Stimulated activated CD8-positive, alpha-beta memory T cell treated with anti-CD3 and anti-CD28 coated beads, Interleukin-4, amount 100 ng/mL, for 1 hour (primary cell): ENCODE measurements at places on chromosomes 4 and X.

DNA sequence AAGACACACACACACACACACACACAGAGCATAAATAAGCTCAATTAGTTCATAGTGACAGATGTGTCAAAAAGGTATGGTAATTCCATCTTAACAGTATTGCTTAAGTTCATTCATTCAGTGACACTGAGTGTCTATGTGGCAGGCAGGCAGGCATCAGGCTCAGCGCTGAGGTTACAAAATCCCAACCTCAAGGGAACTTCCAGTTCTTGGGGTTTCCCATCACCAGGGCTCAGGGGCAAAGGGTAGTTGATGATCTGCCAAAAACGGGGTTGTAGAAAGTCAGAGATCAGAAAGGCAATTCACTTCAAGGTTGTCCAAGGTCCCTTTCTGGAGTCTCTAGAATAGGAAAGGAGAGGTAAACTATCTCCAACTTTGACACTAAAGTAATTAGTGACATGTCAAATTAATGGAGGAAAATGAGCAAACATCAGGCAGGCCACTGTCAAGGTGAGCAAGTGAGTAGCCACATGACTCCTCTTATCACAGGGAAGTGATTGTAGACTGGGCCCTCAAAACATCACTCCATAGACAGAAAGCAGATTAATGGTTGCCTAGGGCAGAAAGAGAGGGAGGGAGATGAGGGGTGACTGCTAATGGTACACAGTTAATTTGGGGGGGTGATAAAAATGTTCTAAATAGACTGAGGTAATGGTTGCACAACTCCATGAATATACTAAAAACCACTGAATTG is 41.8 kb downstream of the GPC4 start:
- DNase-seq, result no peak

GRCh38 chrX:18291006-18291545 is 63.4 kb downstream of the SCML2 start:
- no peak for DNase-seq

- DNase-seq, result no peak
Measured at GRCh38 chr4:173924561-173924960, 358.9 kb downstream of the FBXO8 start.

DNA sequence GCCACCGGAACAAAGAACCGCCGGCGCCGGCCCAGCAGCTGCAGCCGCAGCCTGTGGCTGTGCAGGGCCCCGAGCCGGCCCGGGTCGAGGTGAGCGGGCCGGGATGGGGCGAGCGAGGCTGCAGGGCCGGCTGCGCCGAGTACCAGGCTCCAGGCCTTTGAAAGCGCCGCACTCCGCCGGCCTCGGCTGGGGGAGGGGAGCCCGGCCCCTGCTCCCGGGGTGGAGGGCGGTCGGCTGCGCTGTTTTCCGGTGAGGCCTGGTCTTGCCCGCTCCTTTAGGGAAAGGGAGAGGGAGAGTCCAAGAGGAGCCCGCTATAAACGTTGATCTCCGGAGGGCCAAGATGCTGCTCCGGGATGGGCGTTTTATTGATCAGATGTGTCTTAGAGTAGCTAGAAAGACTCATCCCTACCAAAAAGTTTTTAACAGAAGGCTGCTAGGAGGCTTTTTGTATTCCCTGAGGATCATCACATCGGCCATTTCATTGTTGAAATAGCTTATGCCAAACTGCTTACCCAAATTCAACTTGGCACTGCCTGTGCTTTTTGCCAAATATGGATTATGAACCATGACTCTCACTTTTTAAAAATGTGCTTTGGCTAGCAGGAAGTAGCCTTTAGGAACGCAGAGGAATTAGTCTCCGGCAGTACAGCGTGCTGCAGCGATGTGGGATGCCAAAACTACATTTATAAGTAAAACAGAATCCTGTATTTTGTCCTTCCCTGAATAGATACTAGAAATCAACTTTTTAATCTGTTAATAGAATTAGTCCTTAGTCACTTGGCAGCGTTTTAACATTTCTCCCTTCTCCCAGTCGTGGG is 760 bp downstream of the TMEM165 start:
- no peak for DNase-seq

DNA sequence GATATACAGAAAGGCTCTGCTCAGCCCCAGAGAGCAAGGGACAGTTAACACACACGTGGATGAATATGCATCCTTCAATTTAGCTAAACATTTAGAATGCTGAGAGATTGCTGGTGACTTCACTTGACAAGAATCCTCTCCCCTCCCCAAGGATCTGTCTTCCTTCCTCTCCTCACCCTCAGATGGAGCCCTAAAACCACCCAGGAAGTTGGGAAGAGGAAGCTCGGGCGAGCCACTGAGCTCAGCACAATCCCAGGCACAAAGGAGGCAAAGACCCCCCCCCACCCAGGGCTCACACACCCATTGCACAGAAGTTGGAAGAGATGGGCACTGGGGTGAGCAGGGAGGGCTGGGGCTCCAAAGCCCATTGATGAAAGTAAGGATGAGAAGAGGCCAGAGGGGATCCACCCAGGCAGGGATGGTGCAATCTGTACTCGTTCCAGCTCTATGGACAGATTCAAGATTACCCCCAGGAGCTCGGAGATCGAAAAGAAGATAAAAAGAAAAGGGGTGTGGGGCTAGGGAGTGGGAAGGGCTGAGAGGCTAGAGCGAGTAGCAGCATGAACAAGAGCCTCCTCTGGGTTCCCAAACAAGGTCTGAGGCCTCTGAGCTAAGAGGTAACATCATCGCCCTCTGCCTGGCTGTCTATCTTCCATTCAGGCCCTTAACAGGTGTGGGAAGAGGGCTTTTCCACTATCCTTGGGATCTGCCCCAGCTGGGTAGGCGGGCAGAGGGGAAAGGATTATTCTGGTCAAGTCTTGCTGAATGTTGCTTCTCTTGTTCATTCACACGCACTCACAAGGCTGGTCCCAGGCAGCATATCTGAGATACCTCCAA is 1.2 kb downstream of the TFE3 start:
- DNase-seq, result no peak
